ENCODE measurements at places on chromosomes 6 and 20.
A peak's percentile ranks its signal among the peaks of the same experiment; 100 is the strongest.

DNA sequence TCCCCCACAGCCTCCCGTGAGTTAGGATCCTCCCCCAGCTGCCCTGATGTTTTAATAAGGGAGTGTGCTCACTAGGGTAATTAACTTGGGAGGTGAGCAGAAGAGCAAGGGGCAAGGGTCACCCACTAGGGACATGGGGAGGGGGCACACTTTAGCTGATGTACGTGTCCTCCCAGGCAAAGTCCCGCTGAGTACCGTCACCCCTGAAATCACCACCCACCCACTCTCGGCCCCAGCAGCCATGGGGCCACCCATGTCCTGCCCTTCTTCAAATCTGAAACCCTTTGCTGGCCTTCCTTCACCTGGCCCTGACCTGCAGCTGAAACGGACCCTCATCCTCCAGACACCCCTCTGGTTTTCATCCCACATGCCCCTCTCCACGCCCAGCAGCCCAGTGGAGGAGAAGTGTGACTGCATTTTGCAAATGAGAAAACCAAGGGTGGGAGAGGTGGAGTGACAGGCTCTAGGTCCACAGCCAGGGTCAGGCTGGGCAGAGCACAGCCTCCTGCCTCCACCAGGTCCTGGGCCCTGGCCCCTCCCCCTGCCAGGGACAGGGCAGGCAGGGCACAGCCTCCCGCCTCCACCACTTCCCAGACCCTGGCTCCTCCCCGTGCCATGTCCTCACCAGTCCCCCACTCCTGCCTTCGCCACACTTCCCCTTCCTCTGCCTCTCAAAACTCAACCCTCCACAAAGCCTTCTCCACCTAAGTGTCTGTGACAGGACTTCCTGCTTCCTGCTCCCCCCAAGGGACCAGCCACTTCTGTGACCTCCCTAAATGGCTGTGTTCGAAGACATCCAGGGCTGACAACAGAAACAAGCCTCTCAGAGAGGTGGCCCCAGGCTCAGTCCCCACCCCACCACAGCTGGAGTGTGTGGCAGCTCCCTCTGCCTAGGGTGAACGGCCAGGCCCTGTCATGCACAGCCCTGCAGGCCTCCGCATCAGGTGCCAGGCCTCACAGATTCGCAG is 15.1 kb downstream of the ACSS1 start:
- no peak for DNase-seq

DNA sequence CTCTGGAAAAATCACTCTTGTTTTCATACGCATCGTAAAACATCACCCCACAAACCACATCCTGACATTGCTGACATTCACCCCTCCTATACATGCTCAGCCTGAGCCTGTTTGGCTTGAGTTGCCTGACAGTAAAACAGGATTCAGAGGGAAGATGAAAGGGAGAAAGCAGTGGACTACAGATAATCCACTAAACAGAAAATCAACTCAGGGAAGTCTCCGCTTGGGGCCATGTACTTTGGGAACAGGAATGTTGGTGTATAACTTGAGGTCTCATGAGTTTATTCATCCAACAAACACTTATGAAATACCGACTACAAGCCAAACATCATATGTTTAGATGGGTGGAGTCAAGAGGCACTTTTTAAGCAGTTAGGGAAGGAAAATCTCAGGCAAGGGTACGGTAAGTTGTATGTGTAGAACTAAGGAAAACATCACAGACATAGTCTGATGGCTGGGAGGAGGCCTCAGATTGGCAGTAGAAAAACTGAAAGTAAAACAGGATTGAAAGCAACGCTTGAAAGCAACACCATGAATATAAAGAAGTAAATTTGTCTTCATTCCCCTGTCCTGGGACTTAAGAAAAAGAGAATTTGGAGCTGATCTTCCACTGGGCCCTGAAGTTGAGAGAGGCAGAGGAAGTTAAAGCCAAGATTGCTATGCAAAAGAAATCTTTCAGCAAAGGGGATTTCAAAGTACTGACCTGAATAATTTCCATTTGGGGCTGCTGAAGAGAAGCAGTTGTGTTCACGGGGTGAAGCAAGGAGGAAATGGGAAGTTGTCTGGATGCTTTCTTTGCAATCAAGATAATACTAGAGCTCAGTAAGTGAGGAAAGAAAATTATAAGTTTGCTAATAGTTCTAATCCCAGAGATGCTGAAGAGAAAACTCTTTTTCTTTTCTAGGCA is 28.8 kb downstream of the PDE7B start:
- DNase-seq, result no peak

DNA sequence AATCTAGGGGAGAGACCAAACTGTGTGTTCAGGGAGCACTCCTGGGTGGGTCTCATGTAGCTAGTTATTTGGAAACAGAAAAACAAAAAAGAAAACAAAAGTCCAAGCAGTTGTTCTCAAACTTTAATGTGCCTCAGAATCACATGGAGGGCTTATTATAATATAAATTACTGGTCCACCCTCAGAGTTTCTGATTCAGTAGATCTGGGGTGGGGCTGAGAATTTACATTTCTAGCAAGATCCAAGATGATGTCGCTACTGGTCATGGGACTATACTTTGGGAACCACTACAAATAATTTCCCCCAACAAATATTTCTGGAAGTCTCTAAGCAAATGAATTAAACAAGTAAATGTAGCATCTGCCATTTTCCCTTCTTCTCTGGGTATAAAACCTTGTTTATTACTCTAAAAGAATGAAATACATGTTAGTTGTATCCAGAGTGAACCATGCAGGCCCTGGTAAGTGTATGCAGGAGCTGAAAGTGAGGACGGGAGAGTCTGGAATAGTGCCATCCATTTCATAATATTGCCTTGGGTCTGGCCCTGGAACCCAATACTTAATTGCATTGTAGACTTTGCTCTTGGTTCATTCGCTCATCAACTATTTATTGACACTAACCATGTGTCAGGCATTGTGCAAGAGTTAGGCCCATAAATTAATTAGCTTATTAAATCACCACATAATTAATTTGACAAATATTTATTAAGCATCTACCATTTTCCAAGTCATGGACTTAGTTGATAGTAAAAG is 490.8 kb downstream of the EPM2A start:
- DNase-seq, result no peak

DNA sequence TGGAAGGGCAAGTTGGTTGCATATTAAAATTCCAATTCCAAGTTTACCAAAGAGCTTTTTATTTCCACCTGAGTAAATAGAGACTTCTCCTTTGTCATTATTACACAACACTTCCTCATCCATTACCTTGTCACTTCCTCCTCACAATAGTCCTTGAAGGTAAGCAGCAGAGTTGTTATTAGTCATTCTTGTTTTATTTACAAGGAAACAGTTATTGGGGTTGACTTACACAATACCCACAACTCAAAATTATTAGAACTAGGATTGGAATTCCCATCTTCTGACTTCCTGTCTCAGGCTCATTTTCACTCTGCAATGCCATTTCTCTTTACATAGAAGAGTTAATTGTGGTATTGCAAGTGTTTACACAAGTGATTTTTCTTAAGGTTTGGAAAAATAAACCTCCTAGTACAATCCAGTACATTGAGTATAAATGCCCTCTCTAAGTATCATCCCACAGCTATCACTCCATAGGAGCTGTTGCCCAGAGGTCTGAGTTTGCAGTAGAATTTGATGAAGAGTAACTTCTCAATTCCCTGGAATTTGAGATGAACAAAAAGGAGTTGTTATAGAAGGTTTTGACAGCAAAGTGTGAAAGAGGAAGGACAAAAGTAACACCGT is 28.9 kb upstream of the MTRF1L start:
- DNase-seq, result peak; percentile 69

DNA sequence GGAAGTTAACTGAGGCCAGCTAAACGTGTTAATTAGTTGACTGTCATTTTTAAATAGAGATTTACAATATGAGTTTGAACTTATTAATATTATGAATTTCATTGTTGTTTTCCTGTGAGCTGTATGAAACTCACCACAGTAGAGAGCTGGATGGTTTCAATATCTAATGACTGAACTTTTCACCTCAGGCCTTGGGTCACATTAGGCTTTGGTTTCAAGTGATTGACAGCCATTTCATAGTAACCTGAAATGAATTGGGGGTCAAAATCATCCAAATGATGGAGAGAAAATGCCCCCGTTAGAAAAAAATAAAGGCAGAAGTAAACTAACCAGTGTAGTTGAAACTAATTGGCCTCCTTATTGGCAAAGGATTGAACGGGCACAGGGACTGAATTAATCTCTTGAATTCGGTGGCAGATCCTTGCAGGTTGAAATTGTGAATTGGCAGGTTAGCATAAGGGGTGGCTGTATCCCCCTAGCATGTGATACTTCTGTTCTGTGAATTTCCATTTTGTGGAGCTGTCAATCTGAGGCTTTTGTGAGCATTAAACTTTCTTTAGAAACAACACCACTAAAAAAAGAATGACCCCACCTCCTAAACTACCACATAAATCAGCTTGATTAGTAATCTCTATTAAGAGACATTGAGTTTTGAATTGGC is 155.1 kb upstream of the MMS22L start:
- no peak for DNase-seq

- no peak for DNase-seq
Measured at GRCh38 chr6:169164986-169165385, 88.7 kb downstream of the THBS2 start.

- no peak for DNase-seq
Measured at GRCh38 chr20:11140359-11140758, 466.6 kb upstream of the JAG1 start.

GRCh38 chr6:56962441-56962840 is 7.5 kb downstream of the BEND6 start:
- DNase-seq, result no peak

- no peak for DNase-seq
Measured at GRCh38 chr20:33019465-33020277, 11.8 kb upstream of the BPIFB6 start.

GRCh38 chr6:43511824-43512415 is 1.8 kb upstream of the LRRC73 start:
- no peak for DNase-seq

- DNase-seq, result peak; percentile 19
Measured at GRCh38 chr6:165704045-165704748, 41.2 kb upstream of the PDE10A start.

GRCh38 chr20:16385891-16386290 is 187.4 kb downstream of the KIF16B start:
- DNase-seq, result no peak

DNA sequence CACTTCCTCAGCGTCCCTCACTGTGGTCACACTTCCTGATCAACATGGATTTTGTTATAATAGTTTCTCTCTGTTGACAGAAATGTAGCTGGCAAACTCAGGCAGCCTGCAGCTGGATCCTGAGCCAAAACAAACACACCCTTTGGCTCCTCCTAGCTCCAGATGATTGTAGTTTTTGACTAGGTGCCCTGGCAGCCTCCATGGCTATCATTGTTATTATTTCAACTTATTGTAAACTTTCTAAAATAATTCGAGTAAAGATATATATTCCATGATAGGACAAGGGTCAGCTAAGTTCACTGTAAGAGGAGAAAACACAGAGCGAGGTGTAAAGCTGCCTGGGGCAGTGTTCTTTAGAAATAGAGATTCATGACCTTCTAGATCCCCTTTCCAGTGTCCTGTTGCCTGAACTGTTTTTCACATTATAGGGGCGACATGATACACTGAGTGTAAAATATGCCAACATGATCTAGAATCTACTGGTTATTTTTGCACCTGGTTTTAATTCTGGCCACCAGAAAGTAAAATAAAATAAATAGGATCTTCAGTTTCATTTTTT is 98.2 kb upstream of the HDGFL1 start:
- peak; percentile 96 for DNase-seq

DNA sequence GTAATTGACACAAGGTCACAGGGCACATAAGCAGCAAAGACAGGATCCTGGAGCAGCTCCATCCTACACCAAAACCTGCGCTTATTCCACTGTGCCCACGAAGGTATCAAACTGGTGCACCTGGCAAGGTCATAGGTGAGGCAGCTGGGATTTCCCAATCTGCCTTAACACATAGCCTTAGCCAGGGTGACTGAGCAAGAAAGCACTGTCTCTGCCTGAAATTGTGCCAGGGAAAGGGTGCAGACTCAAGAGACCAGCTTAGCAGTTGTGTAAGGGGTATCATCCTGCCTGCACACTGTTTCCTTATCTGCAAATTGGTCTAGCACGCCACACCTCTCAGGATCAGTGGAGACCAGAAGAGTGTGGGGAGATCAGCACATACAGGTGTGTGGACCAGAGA is 82.8 kb downstream of the MAFB start:
- DNase-seq, result no peak

- DNase-seq, result no peak
Measured at GRCh38 chr6:42269974-42270510, 52.4 kb upstream of the MRPS10 start.

- no peak for DNase-seq
Measured at GRCh38 chr20:61191096-61191495, 61.0 kb upstream of the CDH4 start.

DNA sequence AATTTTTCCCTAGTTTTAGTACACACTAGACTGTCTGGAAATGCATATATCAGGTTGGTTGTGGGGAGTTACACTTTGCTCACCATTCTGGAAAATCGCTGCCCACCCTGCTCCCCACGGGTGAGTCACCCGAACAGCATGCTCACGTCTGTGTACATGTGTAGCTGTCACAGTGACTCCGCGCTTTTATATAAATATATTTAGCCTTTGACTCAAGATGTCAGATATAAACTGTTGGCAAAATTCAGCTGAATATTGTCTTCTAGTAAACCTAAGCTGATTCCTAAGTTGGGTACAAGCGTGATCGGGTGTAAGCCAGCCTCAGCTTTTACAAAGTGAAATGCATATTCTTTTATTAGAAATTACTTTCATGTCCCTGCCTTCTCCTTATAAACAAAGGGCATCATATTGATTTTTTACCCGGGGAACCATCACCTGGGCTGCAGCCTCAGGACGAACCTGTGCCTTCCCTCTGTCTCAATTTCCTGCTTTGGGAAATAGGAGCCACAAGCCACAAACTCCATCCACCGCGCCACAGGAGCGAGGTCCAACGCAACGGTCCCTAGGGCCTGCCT is 4.3 kb downstream of the SDCBP2 start:
- no peak for DNase-seq

GRCh38 chr20:44990425-44990824 is 24.1 kb downstream of the STK4 start:
- DNase-seq, result no peak

Data from LNCaP clone FGC (cell line).